ENCODE measurements at places on chromosomes 3 and 15.

DNA sequence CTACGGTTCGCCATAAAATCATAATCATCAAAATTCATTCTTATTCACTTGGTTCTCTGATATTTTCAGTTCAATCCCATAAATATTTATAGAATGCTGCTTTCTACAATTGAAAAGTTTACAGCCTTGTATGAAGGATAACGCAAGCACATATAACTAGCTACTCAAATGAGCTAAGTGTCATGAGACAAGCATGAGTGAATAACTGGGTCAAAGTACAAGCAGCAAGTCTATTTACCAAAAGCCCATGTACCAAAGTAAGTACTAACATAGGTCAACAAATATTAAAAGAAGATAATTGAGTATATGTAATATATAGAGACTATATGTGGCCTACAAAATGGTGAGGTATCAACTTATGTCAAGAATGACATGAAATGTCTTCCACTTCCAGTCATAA lies 596.6 kb downstream of the GBE1 start:
- no peak for DNase-seq

GRCh38 chr3:54120657-54121413 lies 1.5 kb upstream of the CACNA2D3 start:
- no peak for DNase-seq

- no peak for DNase-seq
These were observed 69.3 kb downstream of the PCSK6 start for GRCh38 chr15:101420232-101420631.

GRCh38 chr3:35071772-35072171 lies 567.6 kb upstream of the ARPP21 start:
- no peak for DNase-seq

DNA sequence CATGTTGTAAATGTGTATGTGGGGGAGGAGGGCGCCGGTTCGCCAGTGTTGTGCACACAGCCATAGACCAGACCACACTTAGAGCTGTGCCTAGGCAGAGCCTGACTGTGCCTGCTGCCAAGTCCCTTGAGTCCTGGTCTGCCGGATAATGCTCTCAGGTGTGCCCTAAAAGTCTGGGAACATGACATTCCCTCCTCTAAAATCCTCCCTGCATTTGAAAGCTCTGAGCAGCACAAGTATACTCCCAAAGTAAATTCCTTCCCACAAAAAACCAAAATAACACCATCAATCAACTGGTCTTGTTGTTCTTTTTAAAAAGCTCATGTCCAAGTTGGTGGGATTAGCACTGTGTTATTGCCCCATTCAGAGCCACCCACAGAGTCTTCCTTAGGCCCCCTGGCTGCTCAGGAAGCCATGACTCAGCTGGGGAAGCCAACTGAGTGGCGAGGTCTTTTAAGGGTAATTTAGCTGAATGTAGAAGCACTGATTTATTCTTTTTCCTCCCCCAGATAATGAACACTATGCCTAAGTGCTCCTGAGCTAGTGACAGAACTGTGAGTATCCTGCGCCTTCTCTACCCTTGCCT lies 147.8 kb upstream of the MCTP2 start:
- DNase-seq, result no peak

- no peak for DNase-seq
These were observed 308.1 kb upstream of the COL8A1 start for GRCh38 chr3:99330281-99330680.

DNA sequence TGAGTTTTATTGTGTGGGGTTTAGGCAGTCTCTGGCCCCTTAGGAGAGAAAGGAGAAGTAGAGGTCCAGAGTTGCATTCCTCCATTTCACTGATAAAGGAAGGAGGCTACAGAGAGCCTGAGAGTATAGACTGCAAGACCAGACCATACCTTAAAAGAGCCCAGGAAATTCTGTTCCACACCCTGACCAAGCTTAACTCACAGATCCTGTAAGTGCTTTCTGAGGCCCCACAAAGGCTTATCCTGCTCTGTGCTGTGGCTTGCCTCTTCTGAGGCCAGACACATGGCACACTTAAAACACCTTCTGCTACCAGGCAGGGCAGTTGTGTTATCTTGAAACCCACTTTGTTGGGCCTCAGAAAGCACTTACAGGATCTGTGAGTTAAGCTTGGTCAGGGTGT lies 39.2 kb upstream of the LEKR1 start:
- DNase-seq, result no peak

- no peak for DNase-seq
These were observed 22.7 kb downstream of the ERICH6 start for GRCh38 chr3:150681057-150681456.
